ENCODE measurements at places on chromosomes 5 and 9. TPM values are rescaled to one million over a fixed set of nuclear protein-coding genes. Genes with fewer than 3 reads are reported as not detected.
A peak's percentile ranks its signal among the peaks of the same experiment; 100 is the strongest.

GRCh38 chr9:15211160-15211814, 95.7 kb downstream of the TTC39B start:
- peaks cover 4% of the 10 kb centered on the region for H3K4me1 ChIP-seq
- peaks cover 4% of the 10 kb centered on the region for H3K36me3 ChIP-seq
- no peak overlapping the region for H3K4me3 ChIP-seq
- peak; percentile 78 for DNase-seq

DNA sequence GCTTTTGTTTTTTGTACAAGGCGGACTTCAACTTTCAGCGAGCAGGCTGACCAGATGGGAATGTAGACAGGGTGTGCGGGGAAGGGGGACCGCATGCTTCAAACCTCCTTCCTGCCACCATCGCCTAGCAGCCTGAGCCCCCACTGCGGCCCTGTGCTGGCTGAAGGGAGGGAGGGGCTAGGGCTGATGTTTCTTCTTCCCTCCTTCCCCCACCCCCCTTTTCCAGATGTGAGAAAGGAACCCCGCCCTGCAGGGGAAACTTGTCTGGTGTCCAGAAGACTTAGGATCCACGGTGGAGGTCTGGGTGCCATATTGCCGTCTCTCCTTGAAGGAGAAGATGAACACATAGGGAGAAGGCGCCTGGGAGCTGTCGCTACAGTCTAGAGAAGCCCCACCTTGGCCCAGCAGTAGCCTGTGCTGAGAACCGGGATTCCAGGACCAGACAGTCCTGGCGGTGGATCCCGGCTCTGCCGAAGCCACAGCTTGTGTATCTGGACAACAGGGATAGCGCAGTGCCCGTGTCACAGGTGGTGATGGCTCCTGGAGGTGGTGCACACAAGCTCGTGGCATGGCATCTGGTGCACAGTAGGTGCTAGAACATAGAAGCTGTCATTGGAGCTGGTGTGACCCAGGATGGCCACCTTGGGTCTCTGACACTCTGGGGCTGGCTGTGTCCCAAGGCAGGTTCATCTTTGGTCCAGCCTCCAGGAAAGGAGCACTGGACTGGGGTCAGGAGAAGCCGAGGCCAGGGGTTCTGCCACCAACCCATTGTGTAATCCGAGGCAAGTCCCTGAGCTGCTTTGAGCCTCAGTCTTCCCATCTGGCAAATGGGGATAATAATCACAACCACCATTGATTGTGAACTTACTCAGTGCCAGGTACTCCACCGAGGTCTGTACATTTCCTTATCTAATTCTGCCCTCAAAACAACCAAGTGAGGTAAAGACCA, 205.6 kb downstream of the C9orf50 start:
- H3K27ac ChIP-seq = peak overlapping the region; percentile 99
- H3K4me3 ChIP-seq = no peak overlapping the region
- peaks cover 12% of the 10 kb centered on the region for H3K4me1 ChIP-seq
- H3K36me3 ChIP-seq = peaks cover 4% of the 10 kb centered on the region
- DNase-seq = no peak
- H3K27me3 ChIP-seq = peaks cover 25% of the 10 kb centered on the region

DNA sequence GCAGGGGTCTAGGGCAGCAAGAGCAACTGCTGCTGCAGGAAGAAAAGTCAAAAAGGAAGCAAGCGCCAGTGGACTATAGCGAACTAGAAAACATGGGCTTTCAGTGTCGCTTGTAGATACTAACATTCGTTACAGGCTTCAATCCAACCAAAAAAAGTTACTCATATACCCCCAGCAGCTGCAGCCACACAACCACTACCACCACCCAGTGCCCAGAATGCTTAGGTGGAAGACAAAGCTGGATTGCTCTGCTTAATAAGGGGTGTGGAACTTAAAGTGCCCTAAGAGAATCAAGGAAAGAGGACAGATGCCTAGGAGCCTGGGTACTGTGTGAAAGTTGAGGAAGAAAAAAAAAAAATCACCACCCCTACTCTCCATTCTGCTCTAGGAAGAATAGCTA, 203.6 kb downstream of the ELAVL2 start:
- DNase-seq = no peak
- no peaks in the 10 kb centered on the region for H3K27me3 ChIP-seq
- peak overlapping the region; percentile 93 for H3K27ac ChIP-seq
- no peak overlapping the region for H3K4me3 ChIP-seq
- H3K4me1 ChIP-seq = peaks cover 26% of the 10 kb centered on the region
- peaks cover 10% of the 10 kb centered on the region for H3K36me3 ChIP-seq

DNA sequence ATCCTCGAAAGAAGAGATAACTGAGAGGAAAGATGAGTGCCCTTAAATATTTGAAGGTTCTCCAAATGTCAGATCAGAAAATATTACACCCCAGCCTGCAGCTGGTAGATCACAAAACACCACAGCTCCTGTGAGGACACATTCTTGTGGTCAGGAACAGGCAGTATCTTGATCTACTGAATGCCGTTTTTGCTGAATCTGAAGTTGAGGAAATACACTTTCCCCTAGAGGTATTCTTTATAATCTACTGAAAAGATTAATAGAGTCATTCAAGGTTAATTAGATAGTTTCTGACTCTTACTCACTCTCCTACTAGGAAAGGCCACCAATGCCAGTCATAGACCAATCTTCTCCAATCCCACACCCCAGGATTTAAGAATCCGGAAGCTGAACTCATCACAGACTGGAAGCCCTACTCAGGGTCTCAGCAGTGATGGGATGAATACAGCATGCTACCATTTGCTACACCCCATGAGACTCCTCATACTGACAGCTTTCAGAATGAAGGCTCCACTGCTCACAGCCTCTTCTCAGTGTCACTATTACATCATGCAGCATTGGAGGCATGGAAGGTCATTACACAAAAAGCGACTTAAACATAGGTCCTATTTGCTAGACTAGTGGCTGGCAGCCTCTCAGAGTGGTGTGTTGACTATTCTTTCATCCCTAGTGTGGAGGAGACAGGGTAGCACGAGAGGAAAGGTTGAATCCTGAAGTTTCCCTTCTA, 143.9 kb upstream of the SLC1A3 start:
- peaks cover 6% of the 10 kb centered on the region for H3K4me1 ChIP-seq
- H3K27ac ChIP-seq = no peak overlapping the region
- DNase-seq = no peak
- no peaks in the 10 kb centered on the region for H3K27me3 ChIP-seq
- no peaks in the 10 kb centered on the region for H3K36me3 ChIP-seq

LEAP2 gene
- total RNA-seq = 0.82 TPM

- no peaks in the 10 kb centered on the region for H3K36me3 ChIP-seq
- H3K4me3 ChIP-seq = no peak within 1 kb of the TSS
- no peaks in the 10 kb centered on the region for H3K27me3 ChIP-seq
These were observed at the start of gene C6 for GRCh38 chr5:41213340-41213739. Gene C6 (minus strand): TSS chr5:41213532. CDS start chr5:41203230, 10,302 bp downstream.

- no peaks in the 10 kb centered on the region for H3K27me3 ChIP-seq
- no peak overlapping the region for H3K27ac ChIP-seq
- DNase-seq = no peak
- peaks cover 3% of the 10 kb centered on the region for H3K4me1 ChIP-seq
- H3K4me3 ChIP-seq = no peak overlapping the region
These were observed 111.7 kb upstream of the PCAT7 start for GRCh38 chr9:94443032-94443722.

DNA sequence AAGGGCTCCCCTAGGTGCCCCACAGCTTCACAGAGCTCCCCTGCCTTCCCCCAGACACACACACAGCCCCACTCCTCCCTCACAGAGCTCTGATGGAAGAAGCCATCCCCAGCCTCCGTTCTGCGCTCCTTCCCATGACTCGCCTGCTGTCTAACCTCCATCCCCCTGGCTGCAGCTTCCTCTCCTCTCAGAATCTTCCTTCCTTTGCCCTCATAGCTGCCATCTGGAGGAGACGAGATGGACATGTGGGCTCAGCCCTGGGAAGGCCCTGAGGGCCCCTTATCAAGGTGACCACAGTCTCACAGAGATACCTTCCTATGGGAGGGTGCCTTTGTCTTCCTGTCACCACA, 94.3 kb downstream of the PCDH1 start:
- no peak for DNase-seq
- peaks cover 15% of the 10 kb centered on the region for H3K4me1 ChIP-seq
- no peaks in the 10 kb centered on the region for H3K36me3 ChIP-seq

GRCh38 chr5:59559847-59560246, 333.7 kb downstream of the PDE4D start:
- no peak for DNase-seq
- peaks cover 19% of the 10 kb centered on the region for H3K4me1 ChIP-seq
- H3K4me3 ChIP-seq = no peak overlapping the region
- no peak overlapping the region for H3K27ac ChIP-seq

GRCh38 chr5:142929587-142929986, 159.4 kb downstream of the ARHGAP26 start:
- H3K27me3 ChIP-seq = peaks cover 8% of the 10 kb centered on the region
- H3K27ac ChIP-seq = peak overlapping the region; percentile 49
- H3K36me3 ChIP-seq = peaks cover 30% of the 10 kb centered on the region
- H3K4me3 ChIP-seq = no peak overlapping the region
- H3K4me1 ChIP-seq = peaks cover 41% of the 10 kb centered on the region

- H3K27ac ChIP-seq = peak overlapping the region; percentile 77
- no peaks in the 10 kb centered on the region for H3K36me3 ChIP-seq
- no peak overlapping the region for H3K4me3 ChIP-seq
These were observed 26.0 kb downstream of the GPBP1 start for GRCh38 chr5:57199866-57200265.

TOPORS gene
- total RNA-seq = 20.7 TPM
